Gastroesophageal sphincter (tissue), 4 donors: ENCODE measurements at places on chromosomes 11 and 22. TPM values are rescaled to one million over a fixed set of nuclear protein-coding genes. Genes with fewer than 3 reads are reported as not detected.

DNA sequence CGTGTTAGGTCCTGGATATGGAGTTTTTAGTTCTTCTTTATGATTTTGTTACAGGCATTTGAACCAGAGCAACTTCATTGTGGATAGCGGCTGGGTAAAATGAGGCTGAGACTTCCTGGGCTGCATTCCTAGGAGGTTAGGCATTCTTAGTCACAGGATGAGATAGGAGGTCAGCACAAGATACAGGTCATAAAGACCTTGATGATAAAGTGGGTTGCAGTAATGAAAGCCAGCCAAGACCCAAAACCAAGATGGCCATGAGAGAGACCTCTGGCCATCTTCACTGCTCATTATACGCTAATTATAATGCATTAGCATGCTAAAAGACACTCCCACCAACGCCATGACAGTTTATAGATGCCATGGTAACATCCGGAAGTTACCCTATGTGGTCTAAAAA lies 23.4 kb upstream of the CLMP start:
- ATAC-seq, result no peak

- no peak for ATAC-seq
Observed at GRCh38 chr11:23769214-23769613, 727.6 kb upstream of the LUZP2 start.

- peak; percentile 34 for ATAC-seq
Observed at GRCh38 chr11:130428316-130429119, at the start of gene ADAMTS8. ADAMTS8 (minus strand) TSS chr11:130428609; CDS start chr11:130428286, 323 bp downstream.

DNA sequence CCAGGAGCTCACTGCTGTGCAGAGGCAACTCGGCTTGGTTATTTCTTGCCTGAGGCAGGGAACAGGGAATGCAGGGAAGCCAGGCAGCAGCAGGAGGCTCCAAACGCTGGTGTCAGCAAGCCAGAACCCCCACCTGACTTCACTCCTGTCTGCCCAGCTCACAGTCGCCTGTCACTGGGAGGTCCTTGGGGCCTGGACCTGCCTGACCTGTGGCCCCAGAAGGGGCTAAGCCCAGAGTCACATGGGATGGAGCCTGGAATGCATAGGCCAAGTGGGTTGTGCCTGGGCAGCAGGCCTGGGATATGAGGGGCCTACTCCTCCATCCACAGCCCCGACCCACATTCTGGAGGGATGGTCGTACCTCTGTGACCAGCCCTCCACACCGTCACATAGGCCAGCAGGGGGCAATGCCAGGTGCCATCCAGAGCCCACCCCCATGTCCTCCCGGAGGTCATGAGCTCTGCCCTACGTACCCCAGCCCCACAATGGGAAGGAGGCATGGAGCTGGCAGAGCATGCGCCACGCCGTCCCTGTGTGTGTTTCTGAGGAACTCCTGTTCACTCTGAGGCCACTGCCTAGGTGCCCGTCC lies 5.2 kb downstream of the RASSF7 start:
- no peak for ATAC-seq

GRCh38 chr11:66543263-66544107 lies 2.4 kb downstream of the ZDHHC24 start:
- no peak for ATAC-seq

DNA sequence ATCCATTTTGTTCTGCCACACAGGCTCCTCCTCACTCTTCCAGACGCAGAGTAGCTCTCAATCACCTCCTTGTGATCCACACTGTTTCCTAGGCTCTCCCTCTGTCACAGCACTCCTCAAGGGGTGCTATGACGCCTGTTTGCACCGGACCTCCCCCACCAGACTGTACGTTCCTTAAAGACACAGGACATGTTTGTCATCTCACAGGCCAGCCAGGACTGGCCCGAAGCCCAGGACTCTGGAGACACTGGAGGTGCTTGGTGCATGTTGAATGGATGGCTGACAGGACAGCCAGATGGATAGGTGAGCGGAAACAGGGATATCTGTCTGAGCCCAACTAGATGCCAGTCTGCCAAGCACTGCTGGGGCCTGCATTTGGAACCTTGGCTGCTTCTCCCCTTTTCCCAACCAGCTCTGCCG lies 13.6 kb downstream of the PLA2G6 start:
- ATAC-seq, result peak; percentile 18

The GRM5 gene
- total RNA-seq, result not detected

The PARVB gene
- 32.1 TPM for total RNA-seq

- ATAC-seq, result no peak
Observed at GRCh38 chr11:87081358-87081757, 43.6 kb downstream of the TMEM135 start.

The MS4A4E gene
- total RNA-seq, result 3.9 TPM

DNA sequence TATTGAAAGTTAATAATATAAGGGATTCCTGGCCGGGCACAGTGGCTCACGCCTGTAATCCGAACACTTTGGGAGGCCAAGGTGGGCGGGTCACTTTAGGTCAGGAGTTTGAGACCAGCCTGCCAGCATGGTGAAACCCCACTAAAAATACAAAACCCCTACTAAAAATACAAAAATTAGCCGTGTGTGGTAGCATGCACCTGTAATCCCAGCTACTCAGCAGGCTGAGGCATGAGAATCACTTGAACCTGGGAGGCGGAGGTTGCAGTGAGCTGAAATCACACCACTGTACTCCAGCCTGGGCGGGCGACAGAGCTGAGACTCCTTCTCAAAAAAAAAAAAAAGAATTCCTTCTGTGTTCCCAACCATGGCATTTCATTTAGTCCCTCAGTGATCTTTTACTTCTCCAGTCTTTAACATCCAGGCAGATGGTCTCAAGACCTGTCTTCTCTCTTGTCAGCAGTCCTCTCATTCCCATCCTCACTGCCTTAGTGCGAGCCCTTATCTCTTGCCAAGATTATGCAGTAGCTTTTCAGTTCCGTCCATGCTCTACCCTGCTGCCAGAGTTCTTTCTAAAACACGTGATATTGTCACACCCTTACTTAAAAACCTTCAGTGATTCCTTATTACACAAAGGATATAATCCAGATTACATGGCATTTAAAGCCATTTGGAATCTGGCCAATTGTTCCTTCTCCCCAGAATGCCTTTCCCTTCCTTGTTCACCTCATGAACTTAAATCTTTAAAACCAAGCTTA lies 17.9 kb downstream of the RTN3 start:
- no peak for ATAC-seq

- no peak for ATAC-seq
Observed at GRCh38 chr11:47233051-47233450, 15.6 kb downstream of the ACP2 start.

The C22orf15 gene
- not detected for total RNA-seq

The SBF1 gene
- total RNA-seq, result 64.2 TPM

The KCNJ1 gene
- not detected for total RNA-seq

DNA sequence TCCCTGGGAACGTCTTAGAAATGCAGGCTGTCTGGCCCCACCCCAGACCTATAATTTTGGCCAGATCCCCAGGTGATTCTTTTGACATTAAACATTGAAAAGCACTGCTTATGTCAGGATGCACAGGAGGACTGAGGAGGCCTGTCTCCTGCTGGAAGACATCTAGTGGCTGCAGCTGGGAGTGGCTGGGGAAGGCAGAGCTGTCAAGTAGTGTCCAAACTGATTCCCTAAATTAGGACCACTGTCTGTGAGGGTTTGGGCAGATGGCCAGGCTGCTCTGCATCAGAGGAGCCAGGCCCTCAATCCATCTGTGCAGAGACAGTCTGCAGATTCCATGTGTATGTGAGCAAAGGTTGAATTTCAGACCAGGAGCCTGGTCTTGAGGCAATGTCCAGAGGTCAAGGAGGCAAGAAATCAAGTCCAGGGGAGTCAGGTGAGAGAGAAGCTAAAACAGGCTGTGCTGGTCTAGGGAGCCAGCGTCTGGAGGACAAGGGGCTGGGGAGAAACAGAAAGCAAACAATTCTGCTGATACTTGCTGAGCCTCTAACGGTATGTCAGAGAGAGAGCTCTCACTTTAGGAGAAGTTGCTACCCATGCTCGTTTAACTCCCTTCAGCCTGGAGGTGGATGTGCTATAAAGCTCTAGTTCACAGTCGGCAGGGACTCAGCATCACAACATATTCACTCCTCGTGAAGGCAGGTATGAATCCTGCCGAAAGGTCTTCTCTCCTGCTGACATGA lies 15.3 kb upstream of the SYTL2 start:
- no peak for ATAC-seq

The NRXN2 gene
- total RNA-seq, result 5.1 TPM

The H19 gene
- total RNA-seq, result 429 TPM

The OR52A1 gene
- total RNA-seq, result not detected

The GRAP2 gene
- total RNA-seq, result 1.5 TPM

GRCh38 chr11:46642627-46643335 lies 25.4 kb downstream of the ATG13 start:
- ATAC-seq, result no peak

The SLC17A6 gene
- total RNA-seq, result not detected

GRCh38 chr11:89168396-89168795 lies 9.3 kb upstream of the TYR start:
- no peak for ATAC-seq

DNA sequence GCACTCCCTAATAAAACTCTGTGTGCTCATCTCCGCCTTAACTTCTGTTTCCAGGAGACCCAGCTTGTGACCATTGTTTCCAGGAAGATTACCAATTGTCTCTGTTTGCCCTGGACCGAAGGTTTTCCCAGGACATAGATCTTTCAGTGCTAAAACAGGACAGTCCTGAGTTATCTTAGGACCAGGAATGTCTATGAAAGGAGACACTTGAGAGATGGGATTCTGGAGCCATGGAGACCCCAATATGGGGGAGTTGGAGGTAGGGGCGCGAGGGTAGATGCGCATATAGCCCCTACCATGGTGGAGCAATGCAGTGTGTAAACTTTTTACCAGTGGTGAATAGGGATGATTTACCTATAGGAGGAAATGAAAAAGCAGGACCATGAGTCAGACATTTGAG lies 10.2 kb upstream of the PRAME start:
- no peak for ATAC-seq

The MMP3 gene
- total RNA-seq, result not detected

DNA sequence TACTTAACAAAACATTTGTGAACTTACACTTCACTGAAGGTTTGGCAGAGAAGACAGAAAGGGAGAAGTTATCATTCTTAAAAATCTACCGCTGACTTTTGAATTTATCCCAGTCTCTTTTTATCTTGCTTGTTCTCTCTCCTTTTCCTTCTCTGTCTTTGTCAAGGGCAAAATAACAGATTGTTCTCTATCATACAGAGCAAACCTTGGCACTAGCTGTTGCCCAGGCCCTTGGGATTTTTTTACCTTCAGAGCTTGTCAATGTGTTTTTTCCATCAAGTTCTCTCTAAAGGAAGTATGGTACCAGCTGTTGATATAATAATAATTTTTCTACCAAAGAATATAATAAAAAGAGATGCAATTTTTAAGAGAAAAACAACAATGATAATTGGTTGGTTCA lies 67.2 kb downstream of the PPME1 start:
- no peak for ATAC-seq

- ATAC-seq, result peak; percentile 57
Observed at GRCh38 chr11:76637491-76638269, 32.9 kb downstream of the LRRC32 start.

GRCh38 chr11:120977266-120978137 lies 46.4 kb upstream of the TBCEL start:
- ATAC-seq, result no peak

GRCh38 chr11:66292543-66293332 lies 1.0 kb downstream of the TMEM151A start:
- no peak for ATAC-seq

GRCh38 chr11:353179-353873 lies 16.0 kb upstream of the B4GALNT4 start:
- peak; percentile 71 for ATAC-seq

GRCh38 chr11:59833602-59834001 lies 11.7 kb downstream of the CBLIF start:
- no peak for ATAC-seq

DNA sequence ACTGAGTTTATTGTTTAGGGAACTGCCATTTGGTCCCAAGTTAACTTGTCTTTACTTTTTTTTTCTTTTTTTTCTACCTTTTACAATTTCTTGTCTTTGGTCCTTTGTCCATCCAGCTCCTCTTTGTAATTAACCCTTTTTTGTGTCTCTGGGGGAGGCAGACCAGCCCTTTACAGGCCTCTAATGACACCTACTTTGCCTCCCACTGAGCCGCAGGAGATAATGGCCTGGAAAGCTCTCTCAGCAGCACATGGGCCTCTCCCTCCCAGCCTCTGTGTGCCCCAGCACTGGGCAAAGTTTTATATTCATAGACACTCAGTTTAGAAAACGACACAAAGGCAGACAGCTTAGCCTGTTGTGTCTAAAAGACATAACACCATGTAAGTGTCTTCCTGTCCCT lies 480.4 kb downstream of the SOX6 start:
- ATAC-seq, result no peak

GRCh38 chr22:29152045-29152953 lies 53.4 kb upstream of the EMID1 start:
- ATAC-seq, result peak; percentile 35

The PAFAH1B2 gene
- 50.3 TPM for total RNA-seq

GRCh38 chr22:36384766-36385481 lies 2.8 kb downstream of the MYH9 start:
- no peak for ATAC-seq

The MPPED2 gene
- total RNA-seq, result 17.9 TPM
